ENCODE measurements at places on chromosomes 12 and 14.
A peak's percentile ranks its signal among the peaks of the same experiment; 100 is the strongest.

GRCh38 chr12:32010631-32011336 lies 51.6 kb downstream of the RESF1 start:
- no peak for DNase-seq
- no peak overlapping the region for H3K4me3 ChIP-seq
- no peaks in the 10 kb centered on the region for H3K36me3 ChIP-seq
- H3K27ac ChIP-seq, result no peak overlapping the region
- no peaks in the 10 kb centered on the region for H3K4me1 ChIP-seq
- H3K27me3 ChIP-seq, result no peaks in the 10 kb centered on the region

DNA sequence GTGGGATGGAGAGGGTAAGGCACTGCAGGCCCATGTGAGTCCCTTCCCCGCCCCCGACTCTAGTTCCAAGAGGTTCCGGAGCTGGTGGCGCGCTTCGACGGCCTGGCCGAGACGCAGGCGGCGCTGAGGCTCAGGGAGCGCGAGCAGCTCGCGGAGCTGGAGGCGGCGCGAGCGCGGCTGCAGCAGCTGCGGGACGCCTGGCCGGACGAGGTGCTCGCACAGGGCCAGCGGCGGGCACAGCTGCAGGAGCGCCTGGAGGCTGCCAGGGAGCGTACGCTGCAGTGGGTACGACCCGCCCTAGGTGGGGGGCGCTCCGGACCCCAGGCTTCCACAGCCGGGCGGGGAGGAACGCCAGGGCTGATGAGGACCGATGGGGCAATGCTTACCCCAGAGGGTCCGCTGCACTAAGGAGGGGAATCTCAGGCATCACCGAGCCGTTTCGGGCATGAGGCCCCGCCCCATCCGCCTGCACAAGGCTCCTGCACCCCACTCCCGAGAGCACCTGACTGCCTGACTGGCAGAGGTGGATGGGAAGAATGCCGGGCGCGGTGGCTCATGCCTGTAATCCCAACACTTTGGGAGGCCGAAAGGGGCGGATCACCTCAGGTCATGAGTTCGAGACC lies 4.9 kb downstream of the CFAP73 start:
- DNase-seq, result no peak
- H3K27ac ChIP-seq, result no peak overlapping the region
- H3K27me3 ChIP-seq, result no peaks in the 10 kb centered on the region
- H3K4me3 ChIP-seq, result no peak overlapping the region
- H3K36me3 ChIP-seq, result peaks cover 12% of the 10 kb centered on the region

GRCh38 chr14:71246539-71246938 lies 339.3 kb downstream of the PCNX1 start:
- H3K27ac ChIP-seq, result no peak overlapping the region
- H3K4me3 ChIP-seq, result no peak overlapping the region
- no peaks in the 10 kb centered on the region for H3K36me3 ChIP-seq
- no peaks in the 10 kb centered on the region for H3K4me1 ChIP-seq

- H3K27ac ChIP-seq, result no peak overlapping the region
- no peaks in the 10 kb centered on the region for H3K4me1 ChIP-seq
- no peak overlapping the region for H3K4me3 ChIP-seq
- H3K27me3 ChIP-seq, result peaks cover 43% of the 10 kb centered on the region
Observed at GRCh38 chr12:9754099-9754927, 6.4 kb downstream of the CD69 start.

- no peaks in the 10 kb centered on the region for H3K36me3 ChIP-seq
- no peak for DNase-seq
- no peak overlapping the region for H3K27ac ChIP-seq
- H3K4me1 ChIP-seq, result no peaks in the 10 kb centered on the region
- H3K27me3 ChIP-seq, result no peaks in the 10 kb centered on the region
Observed at GRCh38 chr14:91585856-91586255, 75.7 kb upstream of the PPP4R3A start.

DNA sequence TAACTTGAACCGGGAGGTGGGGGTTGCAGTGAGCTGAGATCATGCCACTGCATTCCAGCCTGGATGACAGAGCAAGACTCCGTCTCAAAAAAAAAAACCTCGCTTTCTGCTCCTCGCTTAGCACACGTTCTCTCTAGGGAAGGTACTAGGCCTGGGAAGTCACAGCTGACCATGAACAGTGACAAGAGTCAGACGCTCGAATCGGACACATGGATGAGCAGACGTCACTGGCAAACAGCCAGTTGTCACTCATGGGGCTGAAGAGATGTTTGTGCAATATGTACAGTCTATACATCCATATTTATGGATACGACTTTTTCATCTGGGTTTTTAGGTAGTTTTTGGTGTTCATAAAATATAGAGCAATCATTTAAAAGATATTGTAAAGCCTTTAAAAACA lies 19.4 kb downstream of the TCHP start:
- DNase-seq, result no peak
- no peak overlapping the region for H3K27ac ChIP-seq
- H3K27me3 ChIP-seq, result no peaks in the 10 kb centered on the region
- H3K4me1 ChIP-seq, result no peaks in the 10 kb centered on the region

- no peak overlapping the region for H3K27ac ChIP-seq
- no peak for DNase-seq
- H3K36me3 ChIP-seq, result no peaks in the 10 kb centered on the region
- no peak overlapping the region for H3K4me3 ChIP-seq
- H3K27me3 ChIP-seq, result peaks cover 29% of the 10 kb centered on the region
Observed at GRCh38 chr12:47997321-47997720, 7.0 kb downstream of the COL2A1 start.

DNA sequence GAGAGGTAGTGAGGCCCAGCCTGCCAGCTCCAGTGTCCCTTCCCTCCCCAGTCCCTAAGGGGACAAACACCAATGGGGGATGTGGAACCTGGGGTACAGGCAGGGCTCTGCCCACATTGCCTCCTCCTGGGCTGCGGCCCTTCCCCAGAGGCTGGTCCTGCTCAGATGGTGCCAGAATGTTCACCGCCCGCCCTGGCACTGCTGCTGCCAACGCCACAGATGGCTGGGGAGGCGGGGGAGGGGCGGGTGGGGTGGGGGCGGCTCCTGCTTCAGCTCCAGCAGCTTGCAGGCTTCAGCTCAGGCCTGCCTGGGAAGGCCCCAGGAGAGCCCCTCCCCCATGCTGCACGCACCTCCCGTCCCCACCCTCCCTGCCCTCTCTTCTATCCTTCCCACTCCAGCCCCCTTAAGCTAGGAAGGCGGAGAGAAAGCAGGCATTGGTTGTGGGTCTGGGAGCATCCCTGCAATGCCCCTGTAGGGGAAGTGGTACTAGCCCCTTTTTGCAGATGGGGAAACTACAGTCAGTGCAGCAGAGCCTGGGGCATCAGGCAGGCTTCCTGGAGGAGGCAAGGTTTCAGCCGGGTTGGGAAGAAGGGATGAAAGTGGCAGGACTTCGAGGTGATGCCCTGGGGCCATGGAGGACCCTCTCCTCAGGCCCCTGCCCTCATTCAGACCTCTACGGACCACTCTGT lies 2.0 kb upstream of the BEGAIN start:
- peaks cover 13% of the 10 kb centered on the region for H3K4me1 ChIP-seq
- H3K4me3 ChIP-seq, result no peak overlapping the region
- no peak for DNase-seq
- H3K27me3 ChIP-seq, result no peaks in the 10 kb centered on the region
- no peaks in the 10 kb centered on the region for H3K36me3 ChIP-seq

GRCh38 chr12:21851151-21851550 lies 76.6 kb upstream of the KCNJ8 start:
- H3K4me3 ChIP-seq, result no peak overlapping the region
- no peaks in the 10 kb centered on the region for H3K27me3 ChIP-seq
- no peaks in the 10 kb centered on the region for H3K36me3 ChIP-seq
- DNase-seq, result no peak
- no peak overlapping the region for H3K27ac ChIP-seq

DNA sequence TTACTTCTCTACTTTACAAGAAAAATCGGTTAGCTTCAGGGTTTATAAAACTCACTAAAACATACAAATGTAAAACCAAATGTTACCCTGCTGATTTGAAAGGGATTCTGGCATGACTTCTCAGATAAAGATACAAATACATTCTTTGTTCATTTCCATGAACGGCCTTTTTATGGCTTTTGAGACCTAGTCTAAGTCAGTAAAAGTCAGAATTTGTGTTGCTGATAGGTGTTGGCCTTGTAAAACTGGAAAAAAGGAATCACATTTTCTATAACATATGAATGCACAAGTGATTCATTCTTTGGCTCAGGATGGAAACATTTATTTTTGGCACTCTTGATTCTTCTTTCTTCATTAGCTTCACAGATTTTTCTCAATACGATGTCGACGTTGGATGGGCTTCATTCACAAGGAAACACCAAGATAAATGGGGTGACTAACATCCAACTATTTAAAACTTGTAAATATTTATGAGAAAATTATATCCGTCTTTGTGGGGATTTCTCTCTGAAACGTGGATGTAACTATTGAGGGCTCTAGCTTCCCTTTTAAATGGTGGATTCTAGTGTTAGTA lies 27.0 kb upstream of the CPM start:
- H3K27ac ChIP-seq, result no peak overlapping the region
- no peak overlapping the region for H3K4me3 ChIP-seq

GRCh38 chr14:58216544-58216943 lies 16.6 kb downstream of the ACTR10 start:
- H3K36me3 ChIP-seq, result no peaks in the 10 kb centered on the region
- no peaks in the 10 kb centered on the region for H3K27me3 ChIP-seq
- H3K4me3 ChIP-seq, result no peak overlapping the region
- H3K27ac ChIP-seq, result peak overlapping the region; percentile 45
- H3K4me1 ChIP-seq, result peaks cover 12% of the 10 kb centered on the region

DNA sequence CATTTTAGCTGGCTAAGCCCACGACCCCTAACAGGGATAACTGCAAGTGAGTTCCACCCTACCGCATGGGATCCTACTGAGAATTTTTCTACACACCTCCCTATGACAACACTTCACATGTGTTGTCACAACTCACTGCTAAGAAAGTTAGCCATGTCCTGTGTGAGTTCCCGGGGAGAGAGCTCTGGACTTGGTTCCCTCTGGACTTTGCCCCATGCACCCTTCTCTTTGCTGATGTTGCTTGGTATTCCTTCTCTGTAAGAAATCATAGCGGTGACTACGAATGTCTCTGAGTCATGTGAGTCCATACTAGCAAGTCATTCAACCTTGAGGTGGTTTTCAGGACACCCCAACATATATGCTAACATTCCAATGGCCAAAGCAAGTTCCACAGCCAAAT lies 9.5 kb upstream of the CDKN3 start:
- H3K27me3 ChIP-seq, result no peaks in the 10 kb centered on the region
- H3K4me3 ChIP-seq, result no peak overlapping the region
- H3K27ac ChIP-seq, result no peak overlapping the region
- H3K4me1 ChIP-seq, result no peaks in the 10 kb centered on the region

GRCh38 chr12:132419631-132420246 lies 70.2 kb upstream of the FBRSL1 start:
- H3K4me3 ChIP-seq, result no peak overlapping the region
- H3K36me3 ChIP-seq, result no peaks in the 10 kb centered on the region
- H3K27me3 ChIP-seq, result peaks cover 10% of the 10 kb centered on the region
- no peak overlapping the region for H3K27ac ChIP-seq
- peaks cover 7% of the 10 kb centered on the region for H3K4me1 ChIP-seq

- no peak overlapping the region for H3K4me3 ChIP-seq
- no peaks in the 10 kb centered on the region for H3K27me3 ChIP-seq
- H3K36me3 ChIP-seq, result no peaks in the 10 kb centered on the region
- no peak for DNase-seq
Observed at GRCh38 chr12:95848575-95849388, 10.0 kb upstream of the SNRPF start.

DNA sequence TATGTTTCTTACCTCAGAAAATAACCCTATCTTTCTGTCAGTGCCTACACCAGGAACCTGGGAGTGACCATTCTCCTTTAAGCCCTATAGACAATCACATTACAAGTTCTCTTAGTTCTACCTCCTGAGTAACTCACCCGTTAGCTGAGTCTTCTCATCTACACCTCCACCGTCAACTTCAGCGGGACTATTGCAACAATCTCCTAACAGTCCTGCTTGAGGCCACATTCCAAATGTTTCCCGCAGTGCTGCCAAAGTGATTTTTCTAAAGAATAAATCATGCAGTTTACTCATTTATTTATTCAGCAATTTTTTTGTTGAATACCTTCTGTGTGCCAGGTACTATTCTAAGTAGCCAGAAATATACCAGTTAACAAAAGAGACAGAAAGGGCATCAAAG lies 285.0 kb upstream of the GRIP1 start:
- H3K27ac ChIP-seq, result no peak overlapping the region
- H3K36me3 ChIP-seq, result no peaks in the 10 kb centered on the region
- H3K4me1 ChIP-seq, result no peaks in the 10 kb centered on the region

DNA sequence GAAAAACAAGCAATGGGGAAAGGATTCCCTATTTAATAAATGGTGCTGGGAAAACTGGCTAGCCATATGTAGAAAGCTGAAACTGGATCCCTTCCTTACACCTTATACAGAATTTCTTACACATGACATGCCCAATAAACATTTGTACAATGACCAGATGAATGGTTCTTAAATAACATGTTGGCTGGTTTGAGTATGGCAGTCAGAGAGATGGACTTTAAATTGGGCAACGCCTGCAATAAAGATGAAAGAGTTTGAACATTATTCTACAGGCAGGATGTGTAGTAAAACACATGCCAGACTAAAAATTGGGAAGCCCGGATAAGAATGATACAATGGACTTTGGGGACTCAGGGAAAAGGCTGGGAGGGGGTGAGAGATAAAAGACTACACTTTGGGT lies 360.6 kb upstream of the KITLG start:
- H3K4me1 ChIP-seq, result peaks cover 66% of the 10 kb centered on the region
- no peaks in the 10 kb centered on the region for H3K36me3 ChIP-seq
- no peaks in the 10 kb centered on the region for H3K27me3 ChIP-seq
- DNase-seq, result no peak
- no peak overlapping the region for H3K4me3 ChIP-seq
